ENCODE measurements at places on chromosomes 12 and 14. TPM values are rescaled to one million over a fixed set of nuclear protein-coding genes. Genes with fewer than 3 reads are reported as not detected.
A peak's percentile ranks its signal among the peaks of the same experiment; 100 is the strongest.

The OTX2 gene
- total RNA-seq, result not detected

The PIP4K2C gene
- 28.1 TPM for total RNA-seq

- DNase-seq, result no peak
- no peaks in the 10 kb centered on the region for H3K36me3 ChIP-seq
- no peak overlapping the region for H3K4me3 ChIP-seq
- no peaks in the 10 kb centered on the region for H3K4me1 ChIP-seq
- H3K27ac ChIP-seq, result no peak overlapping the region
- no peaks in the 10 kb centered on the region for H3K27me3 ChIP-seq
Measured at GRCh38 chr12:124214574-124214973, 80.3 kb upstream of the RFLNA start.

GRCh38 chr14:101027966-101028365 is 124.4 kb upstream of the RTL1 start:
- no peaks in the 10 kb centered on the region for H3K4me1 ChIP-seq
- no peak overlapping the region for H3K27ac ChIP-seq
- H3K27me3 ChIP-seq, result no peaks in the 10 kb centered on the region
- H3K4me3 ChIP-seq, result no peak overlapping the region
- DNase-seq, result no peak
- H3K36me3 ChIP-seq, result no peaks in the 10 kb centered on the region

The GPD1 gene
- total RNA-seq, result 0.64 TPM

The TPH2 gene
- not detected for total RNA-seq

- no peak overlapping the region for H3K4me3 ChIP-seq
- no peaks in the 10 kb centered on the region for H3K36me3 ChIP-seq
- no peak overlapping the region for H3K27ac ChIP-seq
- DNase-seq, result no peak
Measured at GRCh38 chr12:97801471-97802059, 339.0 kb downstream of the RMST start.

GRCh38 chr14:91387169-91387835 is 30.3 kb downstream of the CCDC88C start:
- no peak for DNase-seq
- H3K36me3 ChIP-seq, result no peaks in the 10 kb centered on the region
- H3K27ac ChIP-seq, result peak overlapping the region; percentile 60
- peaks cover 88% of the 10 kb centered on the region for H3K4me1 ChIP-seq
- no peaks in the 10 kb centered on the region for H3K27me3 ChIP-seq
- H3K4me3 ChIP-seq, result no peak overlapping the region

DNA sequence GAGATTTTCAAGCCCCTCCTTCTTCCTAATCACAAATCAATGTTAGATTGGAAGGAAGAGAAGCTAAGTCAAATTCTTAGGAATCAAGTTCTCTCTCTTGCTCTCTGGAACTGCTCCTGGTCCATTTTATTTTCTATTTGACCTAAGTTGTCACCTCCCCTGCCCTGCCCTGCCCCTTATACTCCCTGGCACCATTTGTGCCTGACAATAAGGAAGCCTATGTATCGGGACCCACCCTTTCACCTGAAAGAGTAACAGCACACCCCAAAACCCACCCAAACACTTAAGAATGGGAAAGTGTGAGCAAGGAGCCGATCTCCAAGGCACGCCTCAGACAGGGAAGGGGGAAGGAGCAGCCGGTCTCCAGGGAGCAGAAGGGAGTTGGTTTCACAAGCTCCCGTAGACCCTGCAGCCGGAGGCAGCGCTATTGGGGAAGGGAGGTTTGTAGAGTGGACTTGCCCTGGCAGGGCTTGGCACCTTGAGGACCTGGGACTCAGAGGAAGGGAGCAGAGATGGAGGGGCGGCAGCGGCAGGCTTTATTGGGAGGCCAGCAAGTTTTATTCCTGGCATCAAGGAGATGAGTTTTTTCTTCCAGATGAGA is 1.6 kb downstream of the LRRC74A start:
- H3K27me3 ChIP-seq, result no peaks in the 10 kb centered on the region
- no peak for DNase-seq
- no peak overlapping the region for H3K4me3 ChIP-seq
- no peak overlapping the region for H3K27ac ChIP-seq
- H3K4me1 ChIP-seq, result no peaks in the 10 kb centered on the region
- H3K36me3 ChIP-seq, result no peaks in the 10 kb centered on the region

- no peak for DNase-seq
- no peak overlapping the region for H3K4me3 ChIP-seq
- no peak overlapping the region for H3K27ac ChIP-seq
- no peaks in the 10 kb centered on the region for H3K4me1 ChIP-seq
Measured at GRCh38 chr14:58133739-58134138, 18.3 kb downstream of the ARMH4 start.

DNA sequence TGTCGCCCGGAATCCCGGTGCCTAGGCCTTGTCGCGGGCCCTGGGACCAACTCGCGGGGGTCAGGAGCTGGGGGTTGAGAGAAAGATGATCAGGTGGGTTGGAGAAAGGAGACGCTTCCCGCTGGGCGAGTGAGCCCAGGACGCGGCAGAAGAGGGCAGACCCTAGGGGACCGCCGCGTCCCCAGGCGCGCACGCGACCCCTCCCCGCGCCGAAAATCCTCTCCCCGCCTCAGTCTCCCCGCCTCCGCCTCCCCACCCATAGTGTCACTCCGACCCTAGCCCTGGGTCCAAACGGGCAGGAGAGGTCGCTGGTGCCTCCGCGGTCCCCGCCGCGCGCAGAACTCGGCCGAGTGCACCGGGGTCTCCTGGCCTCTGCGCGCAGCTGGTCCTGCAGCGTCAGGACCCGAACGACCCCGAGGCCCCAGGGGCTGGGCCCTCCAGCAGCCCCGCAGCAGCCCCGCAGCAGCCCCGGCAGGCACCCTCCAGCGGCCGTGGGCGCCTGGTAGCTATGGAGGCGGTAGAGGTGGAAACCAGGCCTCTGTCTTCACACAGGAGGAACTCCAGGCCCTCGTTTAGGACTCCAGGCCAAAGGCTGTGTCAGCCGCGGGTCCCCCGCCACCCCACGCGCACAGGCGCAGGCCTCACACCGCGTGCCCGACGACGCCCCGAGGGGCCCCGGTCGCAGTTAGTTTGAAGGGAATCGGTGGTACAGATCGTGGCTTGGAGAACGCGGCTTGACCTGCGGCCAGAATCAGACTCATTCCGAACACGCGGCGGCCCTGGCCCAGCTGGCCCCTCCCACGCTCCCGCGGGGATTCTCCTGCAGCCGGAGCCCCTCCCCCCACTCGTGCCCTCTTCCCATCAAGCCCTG is 60.1 kb upstream of the EIF5 start:
- H3K4me1 ChIP-seq, result no peaks in the 10 kb centered on the region
- no peak overlapping the region for H3K27ac ChIP-seq
- no peak overlapping the region for H3K4me3 ChIP-seq
- no peak for DNase-seq
- no peaks in the 10 kb centered on the region for H3K36me3 ChIP-seq
- peaks cover 4% of the 10 kb centered on the region for H3K27me3 ChIP-seq

- no peaks in the 10 kb centered on the region for H3K27me3 ChIP-seq
- H3K36me3 ChIP-seq, result no peaks in the 10 kb centered on the region
Measured at GRCh38 chr12:65675141-65675621, 149.1 kb upstream of the HMGA2 start.

DNA sequence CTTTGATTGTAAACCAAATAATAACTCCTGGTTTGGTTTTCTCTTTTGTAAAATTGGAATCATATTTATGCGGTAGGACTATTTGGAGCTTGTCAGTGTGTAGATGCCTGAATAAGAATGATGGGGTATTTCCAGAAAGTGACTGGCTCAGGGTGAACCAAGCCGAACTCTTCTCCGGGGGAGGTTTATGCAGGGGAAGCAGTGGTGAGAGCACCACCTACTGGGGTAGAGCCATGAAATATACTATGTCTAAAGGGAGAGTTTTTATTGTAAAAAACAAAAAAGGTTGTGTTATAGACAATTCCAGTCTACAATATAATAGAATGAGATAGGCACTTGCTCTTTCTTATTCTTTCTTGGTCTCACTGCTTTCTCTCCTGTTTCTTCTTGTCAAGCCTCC is 222.9 kb upstream of the SLC16A7 start:
- no peak for DNase-seq
- no peaks in the 10 kb centered on the region for H3K27me3 ChIP-seq
- H3K27ac ChIP-seq, result no peak overlapping the region
- no peaks in the 10 kb centered on the region for H3K4me1 ChIP-seq
- no peak overlapping the region for H3K4me3 ChIP-seq

- H3K4me3 ChIP-seq, result no peak overlapping the region
- no peak for DNase-seq
- no peak overlapping the region for H3K27ac ChIP-seq
- no peaks in the 10 kb centered on the region for H3K27me3 ChIP-seq
Measured at GRCh38 chr12:65090461-65090860, 30.6 kb downstream of the WIF1 start.

- no peaks in the 10 kb centered on the region for H3K4me1 ChIP-seq
- no peak overlapping the region for H3K4me3 ChIP-seq
- no peaks in the 10 kb centered on the region for H3K36me3 ChIP-seq
- no peak overlapping the region for H3K27ac ChIP-seq
- H3K27me3 ChIP-seq, result no peaks in the 10 kb centered on the region
- no peak for DNase-seq
Measured at GRCh38 chr12:107525719-107526554, 159.7 kb upstream of the PWP1 start.

DNA sequence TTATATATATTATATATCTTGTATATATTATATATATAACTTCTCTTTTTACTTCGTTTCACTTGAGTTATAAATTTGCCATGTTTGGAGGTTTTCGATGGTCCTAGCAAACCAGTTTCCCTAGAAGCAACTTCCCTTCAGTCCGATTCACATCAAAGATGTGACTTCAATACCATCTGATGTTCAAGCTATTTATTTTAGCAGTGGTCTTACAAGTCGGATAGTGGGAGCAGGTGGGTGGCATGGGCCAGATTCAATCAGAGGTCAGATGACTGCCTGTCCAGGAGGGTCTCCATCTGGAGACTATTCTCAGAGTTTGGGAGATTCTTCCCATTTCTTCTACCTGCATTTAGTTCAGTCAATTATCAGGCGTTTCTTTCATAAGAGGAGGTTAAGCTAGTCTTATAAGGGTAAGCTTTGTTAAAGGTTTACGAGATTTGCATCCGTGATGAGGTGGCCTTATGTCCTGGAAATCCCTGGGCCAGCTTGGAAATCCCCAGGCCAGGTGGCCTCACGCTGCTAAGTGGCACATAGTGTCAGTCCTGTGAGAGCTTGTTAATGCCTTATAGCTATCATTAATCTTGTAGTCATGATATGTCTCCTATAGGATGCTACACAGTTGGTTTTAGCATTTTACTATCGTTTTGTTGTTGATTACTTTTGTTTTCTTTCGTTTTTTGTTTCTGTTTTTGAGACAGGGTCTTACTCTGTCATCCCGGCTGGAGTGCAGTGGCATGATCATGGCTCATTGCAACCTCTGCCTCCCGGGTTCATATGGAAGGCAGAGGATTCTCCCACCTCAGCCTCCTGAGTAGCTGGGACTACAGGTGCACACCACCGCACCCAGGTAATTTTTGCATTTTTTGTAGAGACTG is 145.8 kb downstream of the BICD1 start:
- no peaks in the 10 kb centered on the region for H3K36me3 ChIP-seq
- no peaks in the 10 kb centered on the region for H3K4me1 ChIP-seq
- H3K4me3 ChIP-seq, result no peak overlapping the region
- no peak overlapping the region for H3K27ac ChIP-seq
- no peaks in the 10 kb centered on the region for H3K27me3 ChIP-seq

- H3K27me3 ChIP-seq, result no peaks in the 10 kb centered on the region
- no peak overlapping the region for H3K4me3 ChIP-seq
- no peak for DNase-seq
- no peak overlapping the region for H3K27ac ChIP-seq
- H3K36me3 ChIP-seq, result no peaks in the 10 kb centered on the region
- no peaks in the 10 kb centered on the region for H3K4me1 ChIP-seq
Measured at GRCh38 chr14:34052658-34053014, 101.8 kb upstream of the EGLN3 start.

The LRP1-AS gene
- not detected for total RNA-seq

GRCh38 chr14:66247662-66248193 is 238.4 kb upstream of the CCDC196 start:
- no peak overlapping the region for H3K27ac ChIP-seq
- DNase-seq, result no peak
- H3K36me3 ChIP-seq, result no peaks in the 10 kb centered on the region
- no peak overlapping the region for H3K4me3 ChIP-seq

- H3K27me3 ChIP-seq, result no peaks in the 10 kb centered on the region
- no peaks in the 10 kb centered on the region for H3K36me3 ChIP-seq
- no peaks in the 10 kb centered on the region for H3K4me1 ChIP-seq
- no peak overlapping the region for H3K27ac ChIP-seq
- DNase-seq, result no peak
Measured at GRCh38 chr12:105464406-105464805, 133.9 kb downstream of the C12orf75 start.

The PAPLN gene
- total RNA-seq, result 0.34 TPM

DNA sequence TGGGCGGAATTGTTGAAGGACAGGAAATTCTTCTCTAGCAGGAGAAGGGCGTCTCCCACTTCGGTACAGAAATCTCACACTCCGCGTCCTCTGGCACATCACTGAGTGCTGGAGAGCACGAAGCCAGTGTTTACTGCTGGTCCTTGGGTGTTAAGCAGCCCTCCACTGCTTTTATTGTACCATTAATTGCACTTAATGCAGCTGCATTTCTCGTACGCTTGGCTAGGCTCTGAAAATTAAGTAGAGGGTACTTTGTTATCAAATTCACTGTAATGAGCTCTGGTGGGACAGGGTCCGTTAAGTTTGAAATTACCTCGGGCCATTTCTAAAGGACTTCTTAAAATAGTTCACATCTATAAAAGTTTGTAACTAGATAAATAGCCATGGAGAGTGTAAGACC is 411.2 kb downstream of the NPAS3 start:
- no peak overlapping the region for H3K4me3 ChIP-seq
- H3K27ac ChIP-seq, result no peak overlapping the region
- H3K4me1 ChIP-seq, result no peaks in the 10 kb centered on the region
- no peaks in the 10 kb centered on the region for H3K36me3 ChIP-seq
- H3K27me3 ChIP-seq, result no peaks in the 10 kb centered on the region

DNA sequence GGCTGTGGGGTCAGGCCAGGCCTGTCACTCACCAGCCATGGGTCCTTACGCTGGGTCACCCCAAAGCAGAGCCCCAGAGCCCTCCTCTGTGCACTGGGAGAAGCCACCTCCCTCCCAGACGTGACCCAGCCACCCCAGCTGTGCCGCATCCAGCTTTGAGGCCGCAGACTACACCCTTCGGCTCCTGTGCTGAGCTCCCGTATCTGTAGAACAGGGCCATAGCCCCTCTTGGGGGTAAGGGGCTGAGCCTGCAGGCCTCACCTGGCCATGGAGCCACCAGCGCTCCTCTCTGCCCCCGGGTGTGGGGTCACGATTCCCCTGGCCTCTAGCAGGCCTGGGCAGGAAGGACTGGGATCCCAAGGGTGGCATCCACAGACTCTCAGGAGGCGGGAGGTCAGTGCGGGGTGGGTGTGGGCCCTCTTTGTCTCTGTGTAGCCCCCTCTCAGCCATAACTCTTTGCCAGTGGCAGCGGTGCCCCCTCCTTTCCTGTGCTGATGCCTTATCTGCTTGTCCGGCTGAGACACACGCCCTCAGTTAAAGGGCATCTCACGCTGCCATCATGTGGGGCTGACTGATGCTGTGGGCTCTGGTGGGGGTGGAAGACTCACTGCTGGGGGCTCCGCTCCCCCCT is 16.3 kb downstream of the ASPG start:
- DNase-seq, result no peak
- no peaks in the 10 kb centered on the region for H3K36me3 ChIP-seq
- H3K4me1 ChIP-seq, result no peaks in the 10 kb centered on the region
- no peak overlapping the region for H3K27ac ChIP-seq
- H3K4me3 ChIP-seq, result no peak overlapping the region

GRCh38 chr12:125552295-125552694 is 487.1 kb downstream of the AACS start:
- no peak overlapping the region for H3K4me3 ChIP-seq
- no peaks in the 10 kb centered on the region for H3K27me3 ChIP-seq
- no peaks in the 10 kb centered on the region for H3K4me1 ChIP-seq

All from naive thymus-derived CD4-positive, alpha-beta T cell (primary cell).